ENCODE measurements at places on chromosomes 6 and 20.

DNA sequence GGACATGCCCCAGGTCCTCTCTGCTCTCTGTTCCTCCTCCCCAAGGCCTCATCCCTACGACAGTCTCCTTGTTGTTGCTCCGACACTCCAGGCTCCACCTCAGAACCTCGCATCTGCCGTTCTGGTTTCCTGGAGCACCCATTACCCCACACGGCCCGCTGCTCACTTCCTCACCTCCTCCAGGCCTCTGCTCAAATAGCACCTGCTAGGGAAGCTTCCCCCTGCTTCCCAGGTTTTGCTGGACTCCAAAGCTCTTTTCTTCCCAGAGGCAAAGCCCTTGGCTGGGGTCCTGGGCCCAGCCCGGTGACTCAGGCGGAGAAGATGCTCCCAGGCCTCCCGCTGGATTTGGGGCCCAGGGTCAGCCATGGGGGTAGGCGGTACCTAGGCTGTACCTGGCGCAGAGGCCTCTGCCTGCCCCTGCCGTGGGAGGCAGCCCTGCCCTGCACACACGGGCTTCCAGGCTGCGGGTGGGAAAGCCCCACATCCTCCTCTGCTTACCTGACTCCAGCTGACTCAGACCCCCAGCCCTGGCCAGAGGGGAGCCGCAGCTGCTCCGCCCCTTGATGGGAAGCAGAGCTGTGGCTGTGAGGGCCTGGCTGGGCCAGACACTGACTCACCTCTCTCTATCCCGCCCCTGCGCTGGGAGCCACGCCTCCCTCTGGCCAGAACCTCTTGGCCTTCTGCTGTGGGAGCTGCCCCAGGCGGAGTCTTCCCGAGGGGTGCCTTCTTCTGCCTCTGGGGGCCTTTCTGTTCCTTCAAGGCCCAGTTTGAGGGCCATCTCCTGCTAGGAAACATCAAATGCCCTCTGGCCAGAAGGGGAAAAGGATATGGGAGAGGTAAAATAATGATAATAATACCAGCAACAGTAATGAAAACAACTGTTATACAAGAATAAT is 130.5 kb downstream of the CEBPB start:
- H3K4me1 ChIP-seq, result peaks cover 25% of the 10 kb centered on the region
- peak; percentile 89 for DNase-seq
- H3K4me3 ChIP-seq, result peak overlapping the region; percentile 2
- peak overlapping the region; percentile 75 for H3K27ac ChIP-seq
- H3K27me3 ChIP-seq, result peaks cover 5% of the 10 kb centered on the region

- H3K27ac ChIP-seq, result peak overlapping the region; percentile 31
- H3K27me3 ChIP-seq, result no peaks in the 10 kb centered on the region
- peaks cover 17% of the 10 kb centered on the region for H3K36me3 ChIP-seq
- no peak overlapping the region for H3K4me3 ChIP-seq
- DNase-seq, result no peak
- H3K4me1 ChIP-seq, result peaks cover 28% of the 10 kb centered on the region
Measured at GRCh38 chr20:41040855-41041254, 12.2 kb downstream of the TOP1 start.

DNA sequence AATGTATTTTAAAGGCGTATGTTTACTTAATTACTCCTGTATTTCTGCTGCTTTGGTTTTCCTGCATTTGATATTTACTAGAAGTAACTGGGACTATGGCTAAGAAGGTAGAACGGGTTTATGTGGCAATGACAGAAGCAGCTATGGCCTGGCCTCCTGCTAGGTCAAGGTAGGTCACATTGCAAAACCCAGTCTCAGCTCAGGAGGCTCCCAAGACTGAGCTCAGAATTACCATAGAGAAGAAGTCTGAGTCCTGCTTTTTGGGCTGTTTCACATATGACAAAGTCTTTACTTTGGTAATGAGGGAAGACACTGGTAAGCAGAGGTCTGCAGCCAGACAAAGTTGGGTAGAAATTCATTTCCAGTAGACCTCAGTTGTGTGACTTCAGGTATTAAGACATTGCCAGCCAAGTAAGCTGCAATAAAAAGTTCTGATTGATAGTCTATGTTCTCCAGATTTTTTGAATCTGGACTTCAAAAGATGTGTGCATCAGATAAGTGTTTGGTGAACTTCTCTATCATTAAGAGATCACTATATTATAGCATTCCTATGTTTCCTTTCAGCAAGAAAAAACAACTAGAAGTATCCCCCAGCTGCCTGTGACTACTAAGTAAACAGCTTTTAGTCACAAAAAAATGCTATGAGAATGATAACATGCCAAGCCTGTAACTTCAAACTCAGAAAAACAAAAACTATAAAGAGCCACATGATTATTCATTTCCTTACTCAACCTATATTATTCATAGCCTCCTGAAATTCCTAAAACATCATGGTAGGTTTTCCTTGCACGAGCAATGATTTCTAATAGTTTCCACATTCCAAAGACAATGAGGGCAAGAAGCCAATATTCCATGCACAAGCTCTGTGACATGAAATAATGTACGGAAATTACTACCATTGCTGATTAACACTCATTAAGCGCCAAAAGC is 312.3 kb downstream of the HAO1 start:
- H3K4me3 ChIP-seq, result no peak overlapping the region
- no peak overlapping the region for H3K27ac ChIP-seq
- no peak for DNase-seq
- no peaks in the 10 kb centered on the region for H3K27me3 ChIP-seq

DNA sequence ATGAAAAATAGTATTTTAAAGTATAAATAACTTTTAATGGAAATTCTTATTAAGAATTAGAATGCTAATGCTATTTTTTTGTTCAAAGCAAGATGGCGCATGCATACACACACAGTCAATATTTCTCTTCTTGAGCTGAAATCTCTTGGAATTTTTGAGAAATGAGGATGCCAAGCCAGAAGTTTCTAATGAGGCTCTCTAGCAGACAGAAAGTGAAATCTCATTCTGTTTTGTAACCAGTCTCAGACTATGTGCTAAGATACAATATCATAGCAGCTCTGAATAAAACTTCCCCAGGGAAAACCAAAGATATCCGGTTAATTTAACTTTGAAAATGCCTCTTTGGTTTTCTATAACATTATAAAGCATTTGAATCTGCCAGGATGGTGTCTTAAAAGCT is 97.2 kb upstream of the HDAC2 start:
- H3K27me3 ChIP-seq, result no peaks in the 10 kb centered on the region
- H3K36me3 ChIP-seq, result no peaks in the 10 kb centered on the region
- DNase-seq, result no peak
- H3K4me1 ChIP-seq, result no peaks in the 10 kb centered on the region

- peaks cover 9% of the 10 kb centered on the region for H3K4me1 ChIP-seq
- H3K27me3 ChIP-seq, result no peaks in the 10 kb centered on the region
- H3K27ac ChIP-seq, result no peak overlapping the region
- no peaks in the 10 kb centered on the region for H3K36me3 ChIP-seq
Measured at GRCh38 chr6:21613809-21614208, 20.3 kb downstream of the SOX4 start.

DNA sequence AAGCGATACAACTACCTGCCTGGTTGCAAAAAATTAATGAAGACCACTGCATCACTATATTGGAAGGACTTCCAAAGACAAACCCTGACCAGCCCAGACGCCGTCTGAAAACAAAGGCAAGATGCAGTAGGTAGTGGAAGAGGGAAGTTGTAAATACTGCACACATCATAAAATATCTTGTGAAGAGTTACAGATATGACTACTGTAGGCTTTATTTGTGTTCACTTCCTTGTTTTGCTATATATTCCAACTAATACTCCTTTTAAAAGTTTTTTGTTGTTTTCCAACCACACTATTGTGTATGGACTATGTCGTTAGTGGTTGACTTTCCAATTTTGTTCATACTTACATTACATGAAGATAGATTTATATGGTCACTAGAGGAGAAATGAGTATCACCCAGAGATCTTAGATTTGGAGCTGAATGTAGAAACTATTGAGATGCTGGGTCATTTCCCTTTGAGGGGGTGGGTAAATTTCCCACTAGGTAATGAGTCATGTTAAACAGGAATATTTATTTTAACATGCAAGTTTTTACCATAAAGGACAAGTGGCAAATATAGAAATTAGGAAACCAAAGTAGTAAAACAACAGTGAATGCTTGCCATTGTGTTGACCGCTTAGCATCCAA is 16.6 kb upstream of the TXLNB start:
- no peaks in the 10 kb centered on the region for H3K36me3 ChIP-seq
- H3K4me1 ChIP-seq, result peaks cover 7% of the 10 kb centered on the region
- DNase-seq, result no peak
- peaks cover 8% of the 10 kb centered on the region for H3K27me3 ChIP-seq
- no peak overlapping the region for H3K27ac ChIP-seq
- no peak overlapping the region for H3K4me3 ChIP-seq

DNA sequence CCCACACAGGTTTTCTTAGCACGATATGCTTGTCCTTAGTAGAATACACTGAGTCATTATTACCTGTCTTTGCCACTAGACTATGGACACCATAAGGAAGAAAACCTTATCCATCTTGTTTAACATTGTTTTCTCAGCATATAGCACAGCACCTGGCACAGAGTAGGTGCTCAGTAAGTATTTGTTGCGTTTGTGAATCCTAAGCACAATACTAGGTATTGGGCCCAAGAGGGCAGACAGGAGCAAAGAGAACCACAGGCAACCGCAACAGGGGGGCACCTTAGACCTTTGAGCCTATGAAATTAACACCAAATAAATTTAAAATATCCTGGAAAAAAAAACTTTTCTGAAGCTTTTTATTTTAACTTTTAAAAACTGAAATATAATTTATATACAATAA is 3.7 kb upstream of the NCOA6 start:
- H3K4me3 ChIP-seq, result no peak overlapping the region
- no peak for DNase-seq
- H3K27me3 ChIP-seq, result peaks cover 40% of the 10 kb centered on the region

Data from osteocyte (in vitro differentiated cells).